ENCODE measurements at places on chromosomes 4 and X. TPM values are rescaled to one million over a fixed set of nuclear protein-coding genes. Genes with fewer than 3 reads are reported as not detected.

- no peak for DNase-seq
Measured at GRCh38 chrX:144732588-144732987, 514.7 kb upstream of the SPANXN1 start.

The PDLIM3 gene
- 0.25 TPM for total RNA-seq

DNA sequence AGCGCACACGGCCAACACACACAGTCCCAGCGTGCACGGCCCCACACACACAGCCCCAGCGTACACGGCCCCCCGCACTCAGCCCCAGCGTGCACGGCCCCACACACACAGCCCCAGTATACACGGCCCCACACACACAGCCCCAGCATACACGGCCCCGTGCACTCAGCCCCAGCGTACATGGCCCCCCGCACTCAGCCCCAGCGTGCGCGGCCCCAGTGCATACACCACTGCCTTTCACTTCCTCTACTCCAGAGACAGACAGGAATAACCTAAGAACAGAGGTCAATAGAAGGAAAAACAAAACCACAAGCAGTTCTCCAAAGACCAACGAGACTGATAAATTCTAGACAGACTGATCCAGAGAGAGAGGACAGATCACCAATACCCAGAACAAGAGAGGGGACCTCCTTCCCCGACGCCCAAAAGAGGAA, 17.1 kb downstream of the GAK start:
- no peak for DNase-seq

The HMX1 gene
- not detected for total RNA-seq

DNA sequence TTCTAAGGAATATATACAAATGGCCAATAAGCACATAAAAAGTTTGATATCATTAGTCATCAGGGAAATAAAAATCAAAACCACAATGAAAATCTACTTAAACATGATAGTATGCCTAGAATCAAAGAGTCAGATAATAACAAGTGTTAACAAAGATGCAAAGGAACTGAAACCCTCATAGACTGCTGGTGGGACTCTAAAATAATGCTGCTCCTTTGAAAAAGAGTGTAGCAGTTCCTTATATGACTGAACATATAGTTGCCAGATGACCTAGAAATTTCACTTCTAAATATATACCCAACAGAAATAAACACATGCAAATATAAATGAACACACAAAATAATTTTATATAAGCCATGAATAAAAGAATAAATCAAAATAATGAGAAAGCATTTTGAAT, 205.1 kb upstream of the CTSO start:
- no peak for DNase-seq

DNA sequence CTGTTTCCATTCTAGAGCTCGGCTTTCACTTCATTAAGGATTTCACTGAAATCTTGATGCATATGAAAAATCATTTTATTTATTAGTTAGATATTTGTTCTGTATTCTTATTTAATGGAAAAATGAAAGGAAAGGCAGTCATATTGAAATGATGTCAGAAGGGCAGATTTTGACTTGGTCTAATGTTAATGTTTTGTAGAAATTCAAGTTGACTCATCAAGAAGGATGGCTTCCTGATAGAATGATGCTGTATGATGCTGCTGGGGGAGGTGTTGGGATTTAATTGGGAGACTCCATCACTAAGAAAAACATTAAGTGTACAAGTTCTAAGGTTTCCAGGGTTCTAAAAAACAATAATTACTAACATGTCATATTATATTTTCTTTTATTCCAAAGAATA, 204.8 kb downstream of the PDGFC start:
- peak; percentile 53 for DNase-seq

DNA sequence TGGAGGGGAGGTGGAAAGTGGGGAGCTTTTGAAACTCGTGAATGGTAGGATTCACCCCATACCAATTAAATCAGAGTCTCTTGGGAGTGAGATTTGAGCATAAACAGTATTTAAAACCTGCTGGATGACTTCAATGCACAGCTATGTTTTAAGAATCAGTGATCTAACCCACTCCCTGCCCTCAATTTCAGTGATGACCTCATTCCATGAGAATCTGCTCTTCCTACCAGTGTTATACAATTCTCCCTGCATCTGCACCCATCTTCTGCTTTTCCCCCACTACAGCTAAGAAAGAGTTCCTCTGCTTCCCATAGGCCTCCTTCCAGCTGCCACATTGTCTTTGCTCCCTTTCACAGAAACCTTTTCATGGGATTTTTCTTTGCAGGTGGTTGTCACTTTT, 18.3 kb upstream of the H2AZ1 start:
- DNase-seq = peak; percentile 80

The FGF2 gene
- total RNA-seq = 293 TPM

- DNase-seq = no peak
Measured at GRCh38 chrX:41599507-41599906, 89.3 kb upstream of the GPR34 start.

The PAK3 gene
- not detected for total RNA-seq

The PRRG1 gene
- total RNA-seq = 9.2 TPM

The TNIP3 gene
- total RNA-seq = 1.4 TPM

DNA sequence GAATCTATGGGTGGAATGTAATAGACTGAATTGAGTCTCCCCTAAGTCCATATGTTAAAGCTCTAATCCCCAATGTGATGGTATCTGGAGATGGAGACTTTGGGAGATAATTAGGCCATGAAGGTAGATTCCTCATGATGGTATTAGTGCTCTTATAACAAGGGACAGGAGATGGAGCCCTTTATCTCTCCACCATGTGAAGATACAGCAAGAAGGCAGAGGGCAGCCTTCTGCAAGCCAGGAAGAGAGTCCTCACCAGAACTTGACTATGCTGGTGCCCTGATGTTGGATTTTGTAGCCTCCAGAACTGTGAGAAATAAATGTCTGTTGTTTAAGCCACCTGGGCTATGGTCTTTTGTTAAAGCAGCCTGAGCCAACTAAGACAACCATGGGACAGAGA, 76.4 kb upstream of the F8A3 start:
- DNase-seq = no peak

The SMIM10L2A gene
- not detected for total RNA-seq

The AP1S2 gene
- total RNA-seq = 38.1 TPM

The SUPT20HL1 gene
- total RNA-seq = not detected

The SLC35A2 gene
- total RNA-seq = 23.6 TPM

- DNase-seq = peak; percentile 79
Measured at GRCh38 chr4:156771171-156771837, 200.3 kb downstream of the PDGFC start.

DNA sequence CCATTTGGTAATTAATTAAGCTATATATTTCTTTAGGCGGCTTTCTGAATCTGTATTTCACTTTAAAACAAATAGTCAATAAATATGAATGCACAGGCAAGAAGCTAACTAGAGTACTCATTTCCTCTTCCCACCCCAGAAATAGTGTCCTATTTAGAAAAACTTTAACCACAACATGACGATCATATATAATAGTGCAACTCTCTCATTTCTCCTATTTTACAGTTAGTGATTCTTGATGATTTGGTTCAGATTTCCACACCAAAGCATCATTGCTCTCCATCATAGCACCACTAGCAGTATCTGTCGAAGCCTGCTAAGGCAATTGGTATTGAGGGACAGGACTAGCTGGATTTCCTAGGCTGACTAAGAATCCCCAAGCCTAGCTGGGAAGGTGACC, 184.0 kb upstream of the GALNTL6 start:
- no peak for DNase-seq

The MAGEA2B gene
- total RNA-seq = not detected

DNA sequence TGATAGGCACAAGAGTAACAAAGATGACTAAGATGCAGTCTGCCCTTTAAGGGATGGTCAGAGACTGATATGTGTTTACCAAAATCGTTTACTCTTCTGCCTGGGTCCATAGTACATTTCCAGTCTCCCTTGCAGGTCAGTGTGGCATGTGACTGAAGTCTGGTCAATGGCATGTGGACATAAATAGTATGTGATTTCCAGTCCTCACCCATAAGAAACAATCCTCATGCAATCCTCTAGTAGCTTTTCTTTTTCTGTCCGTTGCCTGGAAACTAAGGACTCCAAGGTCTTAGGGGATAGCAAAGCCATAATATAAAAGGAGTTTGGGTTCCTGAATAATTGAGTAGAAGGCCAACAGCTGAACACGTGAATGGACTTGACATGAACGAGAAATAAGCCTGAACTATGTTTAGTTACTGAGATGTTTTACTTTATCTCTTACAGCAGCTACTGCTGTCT, 1.1 kb downstream of the SLC9B2 start:
- DNase-seq = peak; percentile 51

Measured in GM23248 (cell line).